Natural killer cell treated with Interleukin-12 subunit alpha and Interleukin-12 subunit beta and Interleukin-15 and Interleukin-18, amount 100 ng/mL, for 72 hours (primary cell): ENCODE measurements at places on chromosomes 5 and 9.

DNA sequence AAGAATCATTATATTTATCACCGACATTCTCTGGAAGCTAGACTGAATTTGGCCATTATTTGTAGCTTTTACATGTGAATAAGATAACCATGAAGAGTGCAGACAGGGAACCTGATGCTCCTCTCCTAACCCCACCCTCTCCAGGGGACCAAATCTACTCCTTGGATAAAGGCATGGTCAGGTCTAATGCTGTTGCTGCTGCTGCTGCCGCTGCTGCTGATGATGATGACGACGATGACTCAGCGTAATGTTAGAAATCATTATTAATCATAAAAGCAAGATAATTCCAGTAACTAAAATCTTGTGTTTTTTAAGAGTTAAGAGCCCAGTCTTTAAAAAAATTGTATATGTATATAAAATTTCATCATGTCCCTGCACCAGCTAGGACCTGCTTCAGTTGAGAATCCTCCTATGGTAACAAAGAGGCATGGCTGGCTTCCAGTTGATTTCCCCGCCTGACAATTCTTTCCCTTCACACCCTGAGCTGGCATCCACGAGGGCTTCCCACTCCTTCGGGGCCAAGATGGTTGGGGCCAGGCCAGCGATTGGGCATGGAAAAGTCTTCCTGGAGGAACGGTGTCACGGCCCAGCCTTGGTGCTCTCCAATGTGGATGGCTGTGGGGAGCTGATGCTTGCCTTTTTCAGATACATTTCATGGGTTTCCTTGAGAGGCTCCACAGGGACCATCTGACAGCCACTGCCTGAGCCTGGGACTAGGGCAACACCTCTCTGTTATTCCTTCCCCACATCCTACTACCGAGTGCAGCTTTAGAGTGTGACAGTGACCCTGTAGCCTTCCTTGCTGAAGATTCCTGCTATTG, 400.0 kb downstream of the CTNND2 start:
- no peak for DNase-seq

GRCh38 chr5:135832941-135833920, 1.2 kb upstream of the SLC25A48 start:
- no peak for DNase-seq

DNA sequence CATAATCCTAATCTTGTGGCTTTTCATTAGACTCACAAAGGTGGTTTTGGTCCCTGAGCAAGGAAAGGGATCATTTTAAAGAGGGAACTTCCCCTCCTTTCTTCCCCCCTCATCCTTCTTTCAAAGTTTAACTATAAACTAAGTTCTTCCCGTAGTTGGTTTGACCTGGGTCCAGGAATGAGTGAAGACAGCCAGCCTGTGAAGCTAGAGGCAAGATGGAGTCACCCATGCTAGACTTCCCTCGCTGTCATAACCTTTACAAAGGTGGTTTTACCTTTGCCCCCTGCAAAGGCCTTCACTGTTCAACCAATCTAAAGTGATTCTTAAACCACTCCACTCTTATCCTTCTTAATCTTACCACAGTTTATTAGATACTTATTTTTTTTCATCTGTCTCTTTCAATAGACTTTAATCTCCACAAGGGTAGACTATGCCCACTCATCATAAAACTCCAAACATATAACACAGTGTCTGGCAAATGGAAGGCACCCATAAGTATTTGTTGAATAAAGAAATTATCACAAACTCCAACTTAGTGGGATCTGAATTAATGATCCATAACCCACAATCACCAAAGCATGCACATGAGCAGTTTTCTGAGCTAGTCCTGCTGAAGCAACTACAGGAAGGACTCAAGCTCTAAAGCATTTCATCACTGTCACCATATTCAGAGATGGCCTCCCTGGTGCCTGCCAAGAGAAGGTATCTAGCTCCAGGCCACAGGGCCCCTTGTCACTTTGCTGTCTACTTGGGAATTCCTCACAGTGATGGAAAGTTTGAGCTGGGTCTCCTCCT, 369.0 kb downstream of the SPOCK1 start:
- no peak for DNase-seq

GRCh38 chr5:139395844-139396640, 1.1 kb upstream of the PROB1 start:
- DNase-seq, result no peak

DNA sequence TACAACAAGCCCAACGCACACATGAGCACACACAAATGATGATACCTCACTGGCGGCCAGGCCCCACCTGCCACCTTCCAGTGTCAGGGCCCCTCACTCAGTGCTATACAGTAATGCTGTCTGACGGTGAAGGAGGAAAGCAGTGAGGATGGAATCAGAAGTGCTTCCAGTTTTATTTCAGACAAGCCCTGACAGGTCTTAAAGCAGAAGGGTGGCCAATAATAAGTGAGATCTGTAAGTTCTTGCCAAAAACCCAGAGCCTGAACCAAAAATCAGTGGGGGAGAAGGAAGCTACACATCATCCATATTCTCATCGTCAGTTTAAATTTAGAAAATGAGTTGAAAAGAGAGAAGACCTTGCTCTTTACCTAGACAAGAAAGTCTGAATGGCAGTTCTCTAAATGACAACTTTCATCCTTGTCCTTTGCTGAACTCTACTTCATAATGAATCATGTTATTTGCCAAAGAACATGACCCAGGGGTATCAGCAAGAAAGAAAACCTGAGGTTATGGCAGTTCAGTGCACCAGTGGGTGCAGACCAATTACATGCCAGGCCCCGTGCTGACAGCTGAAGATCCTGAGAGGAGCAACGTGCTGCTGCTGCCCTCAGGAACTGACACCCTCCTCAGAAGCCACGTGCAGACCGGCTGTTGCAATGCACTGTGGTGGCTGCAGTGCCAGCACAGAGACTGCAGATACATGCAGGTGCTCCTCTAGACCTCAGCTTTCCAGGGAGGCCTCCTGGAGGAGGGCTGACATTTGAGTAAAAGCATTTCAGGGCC, 118.7 kb downstream of the DROSHA start:
- no peak for DNase-seq

GRCh38 chr5:132679717-132680380, 6.1 kb downstream of the IL4 start:
- DNase-seq, result no peak

GRCh38 chr9:112012026-112012902, 115.7 kb downstream of the UGCG start:
- DNase-seq, result no peak

GRCh38 chr5:100841358-100842076, 61.6 kb downstream of the ST8SIA4 start:
- no peak for DNase-seq

- DNase-seq, result no peak
Observed at GRCh38 chr9:112015149-112015548, 118.5 kb downstream of the UGCG start.

- no peak for DNase-seq
Observed at GRCh38 chr9:73549991-73550390, 398.3 kb downstream of the ANXA1 start.

GRCh38 chr9:122392284-122392683, 21.5 kb downstream of the PTGS1 start:
- no peak for DNase-seq

DNA sequence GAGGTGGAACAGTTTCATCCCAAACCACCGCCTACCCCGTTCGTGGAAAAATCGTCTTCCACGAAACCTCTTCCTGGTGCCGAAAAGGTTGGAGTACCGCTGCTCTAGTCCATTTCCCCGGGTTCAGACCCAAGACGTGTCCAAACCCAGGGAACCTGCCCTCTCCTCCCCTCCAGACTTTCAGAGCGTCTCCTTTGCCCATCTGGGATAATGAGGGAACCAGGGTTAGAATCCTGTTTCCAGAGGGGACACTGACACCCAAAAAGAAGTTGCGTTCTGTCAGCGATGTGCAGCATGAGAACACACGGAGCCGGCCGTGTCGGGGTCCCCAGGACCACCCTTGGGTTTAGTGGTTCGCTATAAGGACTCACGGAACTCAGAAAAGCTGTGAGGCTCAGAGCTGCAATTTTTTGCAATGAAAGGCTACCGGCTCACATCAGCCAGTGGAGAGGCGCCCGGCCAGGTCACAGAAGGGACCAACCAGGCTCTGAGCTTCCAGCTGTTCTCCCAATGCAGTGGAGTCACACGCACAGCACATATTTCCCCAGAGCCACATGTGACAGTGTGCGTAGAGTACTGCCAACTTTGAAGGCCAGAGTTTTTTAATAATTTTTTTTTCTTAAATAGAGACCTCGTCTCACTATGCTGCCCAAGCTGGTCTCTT, 19.4 kb downstream of the LAMC3 start:
- DNase-seq, result no peak

DNA sequence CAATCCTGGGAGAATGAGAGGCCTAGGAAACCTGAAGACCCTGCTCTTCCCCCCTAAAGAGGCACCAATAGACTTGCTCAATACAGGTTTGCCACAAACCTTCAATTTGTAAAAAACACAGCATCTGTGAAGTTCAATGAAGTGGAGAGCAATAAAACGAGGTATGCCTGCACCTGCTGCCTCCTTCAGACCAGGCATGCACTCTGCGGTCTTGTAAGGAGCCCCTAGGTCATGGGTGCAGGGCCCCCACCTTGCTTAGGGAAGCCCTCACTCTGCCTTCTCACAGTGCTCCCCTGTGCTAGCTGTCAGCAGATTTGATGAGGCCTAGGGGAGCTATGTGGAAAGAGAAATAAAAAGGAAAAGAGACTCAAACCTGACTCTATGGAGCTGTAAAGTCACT, 72.1 kb upstream of the GALNT10 start:
- no peak for DNase-seq

GRCh38 chr9:120655005-120655622, 59.2 kb downstream of the MEGF9 start:
- no peak for DNase-seq

GRCh38 chr5:5480481-5481111, 58.1 kb downstream of the ICE1 start:
- DNase-seq, result no peak

GRCh38 chr5:177479774-177480173, 6.3 kb upstream of the DBN1 start:
- no peak for DNase-seq
